ENCODE measurements at places on chromosomes 12 and 14. TPM values are rescaled to one million over a fixed set of nuclear protein-coding genes. Genes with fewer than 3 reads are reported as not detected.
A peak's percentile ranks its signal among the peaks of the same experiment; 100 is the strongest.

The LRRIQ1 gene
- polyA plus RNA-seq = 1.9 TPM

DNA sequence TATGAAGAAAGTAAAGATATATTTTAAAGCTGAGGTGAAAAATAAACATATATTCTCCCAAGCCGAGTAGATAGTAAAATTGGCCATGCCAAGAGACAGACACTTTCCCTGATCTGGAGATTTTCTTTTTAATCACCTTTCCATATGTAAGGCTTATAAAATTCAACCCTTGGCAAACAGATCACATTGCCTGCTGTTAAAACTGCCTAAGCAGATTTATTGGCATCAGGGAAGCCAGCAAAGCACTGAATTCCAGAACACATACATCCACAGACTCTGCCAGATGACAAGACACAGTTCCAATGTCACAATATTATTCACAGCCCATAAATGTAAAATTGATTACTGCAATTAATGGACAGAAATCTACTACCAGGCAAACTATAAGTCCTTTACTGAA lies 78.2 kb upstream of the GARIN2 start:
- DNase-seq = peak; percentile 27

DNA sequence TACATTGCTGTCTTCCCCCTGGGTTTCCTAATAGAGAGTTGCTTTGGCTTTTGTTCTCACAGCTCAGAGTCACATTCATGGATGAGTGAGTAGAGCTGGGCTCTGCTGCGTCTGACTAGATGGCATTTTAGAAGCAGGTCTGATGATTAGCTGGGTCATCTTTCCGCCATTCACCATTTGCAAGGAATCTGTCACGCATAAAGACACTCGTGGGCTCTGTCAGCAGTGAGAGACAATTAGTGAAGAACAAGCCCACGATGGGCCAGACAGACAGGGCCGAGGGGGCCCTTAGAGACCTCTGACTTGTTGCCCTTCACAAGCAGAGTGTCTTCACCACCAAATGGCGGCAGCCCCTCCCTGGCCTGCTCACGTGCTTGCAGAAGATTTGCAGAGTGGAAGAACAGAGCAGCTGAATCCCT lies 175.0 kb downstream of the CRADD start:
- DNase-seq = no peak

The TTC5 gene
- polyA plus RNA-seq = 13.0 TPM

Data from muscle of arm (tissue), 14 donors.